Cardiac fibroblast (primary cell): ENCODE measurements at places on chromosomes 5 and 9.

DNA sequence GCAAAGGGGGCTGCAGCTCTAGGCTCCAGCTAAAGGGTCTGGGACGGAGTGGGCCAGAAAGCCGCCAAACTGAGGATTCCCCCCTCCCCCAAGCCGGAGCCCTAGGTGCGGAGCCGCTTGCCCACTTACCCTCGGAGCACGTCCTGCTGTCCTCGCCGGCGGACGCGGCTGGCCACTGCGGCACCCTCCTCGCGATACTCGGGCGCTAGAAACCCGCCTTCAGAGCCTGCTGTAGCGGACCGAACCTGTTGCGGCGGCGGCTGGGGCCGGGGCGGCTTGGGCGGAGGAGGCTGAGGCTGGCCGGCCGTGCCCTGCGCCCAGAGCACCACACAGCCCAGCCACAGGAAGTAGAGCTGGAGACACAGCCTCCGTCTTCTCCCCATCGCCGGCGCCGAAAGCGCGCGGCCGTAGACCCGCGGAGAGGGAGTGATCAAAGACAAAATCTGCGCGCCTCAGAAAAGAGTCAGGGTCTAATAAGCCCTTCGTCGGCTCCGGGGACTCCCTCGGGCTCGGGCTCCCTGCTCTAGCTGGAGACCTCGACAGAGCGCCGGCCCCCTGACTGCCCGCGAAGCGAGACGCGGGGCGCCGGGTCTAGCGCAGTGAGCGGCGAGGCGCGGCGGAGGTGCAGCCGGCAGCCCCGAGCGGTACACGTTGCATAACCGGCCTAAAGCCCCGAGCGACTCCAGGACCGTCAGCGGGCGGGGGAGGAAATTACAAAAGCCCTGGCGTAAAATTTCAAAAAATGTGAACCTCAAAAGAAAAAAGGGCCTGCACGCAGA, 635 bp downstream of the FBN2 start:
- peak; percentile 72 for DNase-seq

- no peak for DNase-seq
Observed at GRCh38 chr9:21985964-21986667, 8.1 kb downstream of the CDKN2A start.

GRCh38 chr5:55037046-55037771, 13.2 kb downstream of the GZMK start:
- no peak for DNase-seq

GRCh38 chr5:150129813-150130492, 25.7 kb downstream of the PDGFRB start:
- DNase-seq = peak; percentile 86

- DNase-seq = no peak
Observed at GRCh38 chr9:107819772-107820565, 330.4 kb upstream of the KLF4 start.

DNA sequence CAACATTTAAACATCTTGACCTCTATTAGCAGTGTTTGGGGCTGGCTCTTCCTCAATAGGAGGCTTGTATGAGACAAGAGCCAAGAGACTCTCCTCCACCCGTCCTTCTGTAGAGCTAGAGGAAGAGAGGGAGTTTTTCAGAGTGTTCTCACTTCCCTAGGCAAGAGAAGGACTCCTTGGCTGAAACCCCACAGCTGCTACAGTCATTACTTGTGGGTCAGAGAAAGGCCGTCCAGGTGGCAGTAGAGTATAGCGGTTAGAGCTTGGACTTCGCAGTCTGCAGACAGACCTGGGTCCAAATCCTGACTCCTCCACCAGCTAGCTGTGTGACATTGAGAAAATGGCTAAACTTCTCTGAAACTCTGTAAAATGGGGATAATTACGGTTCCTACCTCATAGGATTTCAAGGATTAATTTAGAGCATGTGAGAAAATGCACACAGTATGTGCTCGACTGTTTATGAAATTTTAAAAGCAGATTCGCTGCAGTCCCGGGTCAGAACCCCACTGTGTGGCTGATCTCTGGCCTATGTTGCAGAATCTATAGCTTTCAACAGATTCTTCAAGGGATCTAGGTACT, 80.8 kb upstream of the ARAP3 start:
- peak; percentile 46 for DNase-seq
